ENCODE measurements at places on chromosomes 4 and X.

- DNase-seq = no peak
These were observed 69.8 kb downstream of the ZNF827 start for GRCh38 chr4:145868637-145869409.

DNA sequence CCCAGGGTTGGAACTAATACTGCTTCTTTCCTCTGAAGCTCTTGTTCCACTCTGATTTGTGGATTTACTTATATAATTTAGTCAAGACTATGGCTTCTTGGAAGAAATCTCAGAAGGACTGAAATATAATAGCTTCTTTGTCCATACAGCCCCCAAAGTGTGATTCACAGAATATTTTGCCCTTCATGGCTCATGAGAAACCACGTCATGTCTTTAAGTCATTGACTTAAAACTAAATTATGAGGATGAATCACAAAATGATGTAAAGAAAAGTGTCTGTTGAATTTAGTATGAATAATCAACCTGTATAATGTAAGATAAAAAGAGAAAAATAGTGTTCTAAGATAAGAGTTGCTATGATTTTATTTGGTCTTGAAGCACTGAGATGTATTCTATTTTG is 43.3 kb upstream of the AGA start:
- DNase-seq = no peak

GRCh38 chr4:26380740-26381139 is 59.9 kb downstream of the RBPJ start:
- no peak for DNase-seq

DNA sequence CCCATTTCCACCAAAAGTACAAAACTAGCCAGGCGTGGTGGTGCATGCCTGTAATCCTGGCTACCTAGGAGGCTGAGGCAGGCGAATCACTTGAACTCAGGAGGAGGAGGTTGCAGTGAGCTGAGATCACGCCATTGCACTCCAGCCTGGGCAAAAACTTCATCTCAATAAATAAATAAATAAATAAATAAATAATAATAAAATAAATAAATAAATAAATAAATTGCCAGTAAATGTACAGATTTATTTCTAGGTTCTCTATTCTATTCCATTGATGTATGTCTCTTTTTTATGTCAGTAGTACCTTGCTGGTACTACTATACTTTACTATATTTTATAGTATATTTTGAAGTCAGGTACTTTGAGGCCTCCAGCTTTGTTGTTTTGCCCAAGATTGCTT is 43.7 kb downstream of the MAGEC1 start:
- no peak for DNase-seq

DNA sequence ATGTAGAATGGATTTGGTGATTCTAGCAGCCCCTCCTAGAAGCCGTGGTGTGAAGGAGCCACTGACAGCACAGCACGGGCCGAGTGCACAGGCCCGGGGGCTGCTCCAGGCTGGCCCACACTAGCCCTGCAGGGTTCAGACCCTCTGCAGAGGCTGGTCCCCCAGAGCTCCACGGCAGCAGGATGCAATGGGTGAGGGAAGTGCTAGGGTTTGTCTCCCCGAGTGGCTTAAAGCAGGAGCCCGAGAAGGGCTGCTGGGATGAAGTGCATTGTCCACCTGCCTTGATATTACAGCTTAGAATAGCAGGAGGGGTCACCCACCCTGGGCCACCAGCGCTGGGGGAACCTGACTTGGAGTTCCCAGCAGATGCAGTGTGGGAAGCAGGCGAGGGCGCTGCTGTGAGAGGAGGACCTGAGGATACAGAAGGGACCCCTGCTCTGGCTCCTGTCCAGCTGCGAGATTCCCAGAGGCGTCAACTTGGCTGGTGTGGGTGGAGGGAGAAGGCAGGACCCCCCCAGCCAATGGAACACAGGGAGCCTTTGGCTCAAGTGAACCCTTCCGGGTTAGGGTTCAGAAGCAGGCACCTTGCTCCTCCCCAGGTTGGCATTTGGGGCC is 30.0 kb downstream of the WDR1 start:
- DNase-seq = no peak

- DNase-seq = no peak
These were observed 31.3 kb upstream of the CLDN24 start for GRCh38 chr4:183353557-183353956.

DNA sequence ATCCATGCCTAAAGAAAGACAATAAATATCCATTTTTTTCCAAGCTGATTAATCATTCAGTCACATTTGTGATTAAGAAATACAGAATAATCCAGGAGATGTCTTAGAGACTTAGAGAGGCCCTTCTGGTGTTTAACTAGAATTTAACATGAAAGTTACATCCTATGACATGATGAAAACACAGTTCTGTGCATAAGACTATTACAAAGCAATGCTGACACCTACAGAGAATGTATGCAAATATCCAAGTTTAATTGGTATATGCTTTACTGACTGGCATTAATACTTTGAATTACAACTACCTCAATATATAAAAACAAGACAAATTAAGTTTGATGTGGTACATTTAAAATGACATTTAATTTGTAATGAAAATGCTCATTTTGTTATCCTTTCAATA is 17.8 kb upstream of the TLL1 start:
- no peak for DNase-seq

GRCh38 chr4:81030061-81030980 is at the start of gene BMP3:
TSS of gene BMP3 (plus strand) at chr4:81030708. CDS start at chr4:81031285, 577 bp downstream.
- no peak for DNase-seq

DNA sequence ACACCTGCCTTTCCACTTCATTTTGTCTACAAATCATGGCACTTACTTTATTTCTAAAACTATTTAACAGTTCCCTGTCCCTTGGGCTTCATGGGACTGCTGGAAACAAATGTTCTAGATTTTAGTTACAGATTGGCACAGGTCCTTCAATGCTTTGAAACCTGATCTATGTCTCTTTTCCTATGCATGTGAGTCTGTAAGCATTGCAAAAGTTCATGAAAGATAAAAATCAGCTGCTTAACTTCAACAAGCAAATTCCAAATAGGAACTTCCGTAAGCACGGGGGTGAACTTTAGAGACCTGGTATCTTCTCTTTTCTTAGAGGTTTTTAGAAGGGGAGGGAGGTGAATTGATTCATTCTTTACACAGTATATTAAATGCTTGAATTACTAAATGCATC is 9.5 kb downstream of the LGI2 start:
- DNase-seq = no peak

- no peak for DNase-seq
These were observed 1.4 kb downstream of the CLDN2 start for GRCh38 chrX:106921637-106922036.

DNA sequence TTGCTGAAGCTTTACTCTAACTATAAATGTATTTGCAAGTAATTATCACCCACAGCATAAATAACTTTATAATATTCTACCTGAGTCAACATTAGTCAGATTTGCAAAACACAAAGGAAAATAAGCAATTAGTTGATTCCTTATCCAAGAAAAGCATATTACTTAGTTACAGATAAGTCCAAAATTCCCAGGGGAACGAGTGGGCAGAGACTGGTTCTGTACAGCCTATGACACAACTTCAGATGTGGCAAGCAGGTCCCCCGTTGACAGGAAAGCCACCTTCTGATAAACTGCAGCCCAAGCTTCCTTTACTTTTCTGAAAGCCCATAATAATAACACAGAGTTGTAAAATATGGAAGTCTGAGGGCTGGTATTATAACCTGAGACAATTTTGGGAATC is 62.4 kb upstream of the NDP start:
- no peak for DNase-seq

DNA sequence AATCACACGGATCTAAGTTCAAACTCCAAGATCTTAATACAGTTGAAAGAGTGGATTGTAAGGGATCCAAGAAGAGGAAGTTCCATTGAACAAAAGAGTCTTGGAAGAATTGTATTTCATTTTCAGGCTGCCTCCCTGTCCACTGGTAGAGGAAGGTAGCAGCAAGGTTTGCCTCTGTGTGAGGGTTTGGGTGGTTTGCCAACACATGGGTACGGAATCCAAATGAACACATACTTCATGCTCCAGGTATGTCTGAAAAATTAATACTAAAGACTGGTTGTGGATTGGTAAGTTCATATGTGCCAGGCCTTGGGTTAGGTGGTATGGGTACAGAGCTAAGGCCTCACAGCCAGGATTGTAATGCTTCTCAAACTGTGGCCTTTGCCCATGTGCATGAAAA is 523.6 kb upstream of the BOD1L1 start:
- DNase-seq = no peak

GRCh38 chr4:80809039-80809729 is 221.3 kb upstream of the BMP3 start:
- no peak for DNase-seq

GRCh38 chrX:108199691-108200090 is 108.1 kb downstream of the ATG4A start:
- DNase-seq = no peak

- no peak for DNase-seq
These were observed 336.0 kb downstream of the PDHA2 start for GRCh38 chr4:96175871-96176270.

- no peak for DNase-seq
These were observed 256.2 kb downstream of the EVC2 start for GRCh38 chr4:5452156-5452555.

GRCh38 chrX:110267874-110268273 is 50.0 kb downstream of the AMMECR1 start:
- DNase-seq = no peak

- DNase-seq = no peak
These were observed 211.0 kb upstream of the EMCN start for GRCh38 chr4:100728861-100729260.

DNA sequence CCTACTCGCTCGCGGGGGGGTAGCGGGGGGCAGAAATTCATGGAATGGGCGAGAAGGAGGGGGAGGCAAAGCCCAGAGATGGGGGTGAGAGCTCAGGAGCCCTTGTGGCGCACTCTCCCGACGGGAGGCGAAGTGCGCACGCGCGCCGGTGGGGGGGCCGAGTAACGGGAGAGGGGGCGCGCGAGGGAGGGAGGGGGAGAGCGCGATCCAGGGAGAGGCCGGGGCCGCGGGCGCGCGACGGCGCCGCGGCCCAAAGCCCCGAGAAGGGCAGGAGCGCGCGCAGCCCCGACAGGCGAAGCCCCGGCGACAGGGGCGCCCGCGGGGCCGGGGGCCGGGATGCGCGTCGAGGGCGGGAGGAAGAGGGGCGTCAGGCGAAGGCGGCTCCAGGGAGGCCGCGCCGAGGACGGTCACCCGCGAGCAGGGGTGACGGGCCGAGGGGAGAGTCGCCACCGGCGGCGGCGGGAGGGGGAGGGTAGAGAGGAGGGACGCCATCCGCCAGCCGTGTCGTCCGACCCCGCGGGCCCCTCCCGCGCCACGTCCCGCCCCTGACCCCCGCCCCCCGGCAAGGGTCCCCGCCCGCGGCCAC is 421 bp downstream of the MECP2 start:
- DNase-seq = peak; percentile 72

DNA sequence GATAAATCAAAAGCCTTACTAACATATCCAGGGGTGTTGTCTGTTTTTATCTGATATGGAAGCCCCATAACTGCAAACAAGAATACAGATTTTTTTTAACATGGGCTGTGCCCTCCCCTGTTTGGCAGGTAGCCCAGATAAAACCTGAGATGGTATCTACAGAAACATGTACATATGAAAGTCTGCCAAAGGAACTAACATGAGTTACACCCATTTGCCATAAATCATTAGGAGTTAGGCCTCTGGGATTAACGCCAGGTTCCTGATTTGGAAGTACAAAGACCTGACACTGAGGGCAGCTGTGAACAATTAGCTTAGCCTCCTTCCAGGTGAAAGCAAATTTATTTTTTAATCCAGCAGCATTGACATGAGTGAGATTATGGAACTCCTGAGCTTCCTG is 264.3 kb downstream of the TECRL start:
- DNase-seq = no peak

- no peak for DNase-seq
These were observed 173.7 kb downstream of the VSIG4 start for GRCh38 chrX:65866146-65866545.

- no peak for DNase-seq
These were observed 165.6 kb downstream of the PALLD start for GRCh38 chr4:168662297-168662984.

DNA sequence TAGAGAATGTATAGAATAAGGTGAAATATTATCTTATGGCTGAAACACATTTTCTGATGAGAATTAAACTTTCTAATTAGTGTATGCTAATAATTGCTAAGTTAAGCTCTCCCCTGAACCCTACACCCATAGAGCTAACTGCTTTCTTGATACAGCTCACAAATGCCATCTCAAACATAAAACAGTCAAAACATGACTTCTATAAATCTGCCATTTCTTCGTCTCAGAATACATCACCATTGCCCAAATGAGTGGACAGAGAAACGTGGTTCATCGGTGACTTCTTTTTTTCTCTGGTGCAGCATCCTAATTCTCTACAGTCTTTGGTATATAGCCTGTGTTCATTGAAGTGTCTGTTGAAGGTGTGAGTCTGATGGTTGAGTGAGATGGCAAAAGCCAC is 554.6 kb downstream of the NLGN4X start:
- no peak for DNase-seq

DNA sequence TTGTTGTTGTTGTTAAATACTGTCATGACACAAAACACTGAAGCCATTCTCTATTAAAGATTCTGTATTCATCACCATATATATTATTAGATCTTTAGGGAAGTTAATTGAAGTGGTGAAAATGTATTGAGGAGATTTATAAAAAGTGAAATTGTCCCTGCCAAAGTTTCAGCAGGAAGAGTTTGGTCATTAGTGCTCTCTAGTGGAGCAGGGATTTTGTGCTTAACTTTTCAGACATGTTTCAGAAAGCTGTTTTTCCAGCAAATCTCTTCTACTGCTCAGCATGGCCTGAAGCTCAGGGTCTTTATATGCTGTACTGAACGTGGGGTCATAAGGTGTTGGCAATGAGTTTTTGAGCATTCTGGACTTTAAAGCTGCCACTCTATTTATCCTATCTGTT is 36.7 kb upstream of the CXXC4 start:
- DNase-seq = peak; percentile 13

- DNase-seq = no peak
These were observed 225.0 kb downstream of the ADAM29 start for GRCh38 chr4:175143116-175143515.

DNA sequence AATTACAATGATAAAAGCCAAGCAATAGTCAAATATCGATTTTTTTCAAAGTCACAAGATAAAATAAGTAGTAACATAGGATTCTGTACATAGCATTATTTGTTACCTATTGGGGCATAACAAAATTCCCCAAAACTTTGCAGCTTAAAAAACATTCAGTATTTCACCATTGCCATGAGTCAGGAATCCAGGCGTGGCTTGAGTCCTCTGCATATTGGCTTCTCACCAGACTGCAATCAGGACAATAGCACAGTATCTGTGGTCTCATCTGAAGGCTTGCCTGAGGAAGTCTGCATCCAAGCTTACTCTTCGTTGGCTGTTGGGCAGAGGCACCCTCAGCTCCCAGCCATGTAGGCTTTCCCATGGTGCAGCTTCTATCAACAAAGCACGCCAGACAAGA is 6.2 kb upstream of the CTBP1 start:
- DNase-seq = no peak

DNA sequence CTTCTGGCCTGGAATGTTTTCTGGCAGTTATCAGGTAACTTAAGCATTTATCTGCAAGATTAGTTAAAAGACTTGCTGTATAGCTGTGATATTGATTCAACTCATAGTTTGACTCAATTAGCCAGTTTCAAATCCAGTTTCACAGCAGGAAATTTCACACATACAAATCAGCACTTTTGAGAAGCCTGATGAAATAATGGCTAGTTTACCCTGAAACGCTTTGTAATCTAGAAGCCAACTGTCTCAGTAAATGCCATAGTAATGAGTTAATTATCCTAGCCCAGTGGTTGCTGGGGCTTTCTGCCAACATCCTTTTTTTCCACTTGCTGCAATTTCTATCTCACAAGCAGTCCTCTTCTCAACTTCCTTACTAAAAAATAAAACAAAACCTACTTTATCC is 53.1 kb downstream of the ARHGEF38 start:
- DNase-seq = no peak

GRCh38 chr4:80213117-80213815 is 16.0 kb downstream of the PRDM8 start:
- no peak for DNase-seq

Measured in G401 (cell line).